HS-27A (cell line): ENCODE measurements at places on chromosomes 3 and 15.

DNA sequence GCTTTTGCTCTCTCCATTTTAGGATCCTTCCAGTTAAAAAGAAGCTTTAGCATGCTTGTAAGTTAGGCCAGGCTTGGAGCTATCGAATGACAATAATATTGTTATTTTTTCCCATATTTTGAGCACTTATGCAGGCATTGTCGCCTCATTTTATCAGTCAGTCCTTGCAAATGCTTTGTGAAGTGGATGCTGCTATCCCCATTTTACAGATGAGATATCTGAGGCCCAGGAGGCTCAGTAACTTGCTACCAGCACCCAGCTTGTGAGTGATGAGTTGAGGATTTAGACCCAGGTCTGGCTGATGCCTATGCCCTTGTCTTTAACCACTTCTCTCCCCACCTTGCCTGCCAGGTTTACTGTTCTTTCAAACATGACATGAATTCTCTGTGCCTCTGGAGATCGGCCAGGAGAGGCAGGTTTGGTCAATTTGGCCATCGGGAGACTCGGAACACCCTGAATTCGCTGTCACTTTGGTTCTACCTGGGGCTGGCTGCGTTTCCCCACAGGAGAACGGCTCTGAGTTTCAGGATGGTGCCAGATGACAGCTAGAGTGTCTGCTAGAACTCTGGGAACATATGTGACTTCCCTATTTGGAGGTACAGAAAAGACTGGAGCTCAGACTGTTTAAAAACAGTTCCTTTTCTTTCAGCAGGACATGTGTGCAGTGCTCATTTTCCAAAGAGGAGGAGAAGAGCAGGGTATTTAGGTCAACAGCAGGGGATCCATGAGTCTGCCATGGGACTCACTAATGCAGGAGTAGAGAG, 25.5 kb upstream of the ZNF710 start:
- DNase-seq, result no peak

GRCh38 chr3:155323063-155323666, 29.7 kb upstream of the STRIT1 start:
- DNase-seq, result peak; percentile 58

DNA sequence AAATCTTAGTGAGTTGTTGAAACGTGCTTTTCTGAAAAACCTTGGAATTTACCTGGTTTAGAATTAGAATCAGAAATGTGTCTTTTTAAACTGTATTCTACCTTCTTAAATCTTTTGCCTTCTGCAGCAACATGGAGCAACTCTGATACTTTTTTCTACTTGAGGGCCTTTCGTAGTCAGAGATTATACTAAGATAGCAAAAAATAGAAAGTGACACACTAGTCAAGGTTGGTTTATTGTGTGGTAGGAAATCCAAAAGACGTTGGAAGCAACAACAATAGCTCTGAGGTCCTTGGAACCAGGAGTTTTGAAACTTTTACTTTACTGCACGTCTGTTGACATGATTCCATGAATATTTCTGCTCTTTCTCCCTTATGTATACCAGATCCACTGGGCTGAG, 294.9 kb downstream of the LPP start:
- no peak for DNase-seq

DNA sequence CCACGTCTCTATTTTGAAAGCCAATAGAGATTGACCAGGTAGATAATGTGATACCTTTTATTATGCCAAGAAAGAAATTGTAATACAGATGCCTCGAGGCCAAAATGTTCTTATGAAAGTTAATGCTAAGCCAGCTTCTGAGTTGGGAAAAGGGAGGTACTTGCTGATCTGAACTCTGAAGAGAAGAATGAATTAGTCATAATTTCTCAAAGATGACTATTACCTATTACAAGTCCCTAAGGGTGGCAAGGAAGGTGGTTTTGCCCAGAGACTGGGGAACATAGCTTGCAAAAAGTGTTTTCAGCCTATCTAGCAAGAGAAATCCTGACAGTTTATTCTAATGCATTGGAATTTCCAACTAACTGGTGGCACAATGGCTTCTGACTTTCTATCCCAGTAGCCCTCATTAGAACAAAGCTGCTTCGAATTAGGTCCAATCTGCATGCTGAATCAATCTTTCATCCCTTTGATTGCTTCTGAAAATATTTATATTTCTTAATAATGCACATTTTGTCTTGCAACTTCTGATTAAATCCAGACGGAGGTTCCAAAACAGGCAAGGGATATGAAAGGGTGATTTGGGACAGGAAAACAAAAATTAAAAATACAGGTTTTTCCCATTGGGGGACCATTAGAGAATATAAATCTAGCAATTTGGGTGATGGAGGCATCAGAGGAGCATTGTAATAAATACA, 17.7 kb upstream of the NR2F2 start:
- no peak for DNase-seq

GRCh38 chr15:93330912-93331544, 242.0 kb upstream of the RGMA start:
- DNase-seq, result no peak

- DNase-seq, result no peak
Observed at GRCh38 chr3:76859596-76859995, 180.3 kb upstream of the ROBO2 start.

DNA sequence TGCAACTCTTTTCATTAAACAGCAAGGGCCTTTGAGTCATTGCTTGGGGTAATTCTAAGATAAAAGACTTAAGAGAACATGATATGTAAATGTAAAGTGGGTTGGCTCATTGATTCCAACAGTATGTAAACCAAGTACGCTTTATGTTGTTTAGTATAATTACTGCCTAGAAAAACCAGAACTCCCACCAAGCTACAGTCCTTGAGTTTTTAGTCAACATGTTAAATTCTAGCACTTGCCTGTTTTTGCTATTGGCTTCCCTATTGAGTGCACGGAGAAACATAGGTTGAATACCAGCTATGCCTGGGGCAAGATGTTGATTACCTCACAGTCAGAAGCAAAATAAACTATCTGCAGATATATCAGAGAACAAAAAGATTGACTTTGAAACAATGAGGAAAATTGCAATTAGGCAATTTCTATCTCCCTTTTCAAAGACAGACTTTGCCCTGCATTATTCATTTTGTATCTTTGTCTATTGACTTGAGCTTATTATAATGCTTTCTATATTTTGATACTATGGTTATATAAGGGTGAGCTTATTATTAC, 179.3 kb downstream of the ZPLD1 start:
- DNase-seq, result no peak

DNA sequence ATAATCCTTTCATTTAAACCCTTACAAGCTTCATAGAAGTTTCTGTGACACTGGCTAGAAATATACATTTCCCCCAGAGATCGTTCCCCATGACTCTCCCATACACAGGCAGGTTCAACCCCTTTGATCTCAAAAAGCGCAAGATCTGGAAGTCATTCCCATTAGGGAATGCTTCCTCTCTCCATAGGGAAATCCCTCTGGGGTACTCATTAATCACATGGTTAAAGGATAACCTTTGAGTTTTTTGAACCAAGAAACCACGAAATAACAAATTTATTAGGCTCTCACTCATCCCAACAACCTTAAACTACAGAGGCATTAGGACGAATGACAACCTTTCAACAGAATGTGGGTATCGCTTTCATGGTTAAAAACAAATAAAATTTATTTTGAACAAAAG, 211.9 kb upstream of the PRICKLE2 start:
- no peak for DNase-seq

DNA sequence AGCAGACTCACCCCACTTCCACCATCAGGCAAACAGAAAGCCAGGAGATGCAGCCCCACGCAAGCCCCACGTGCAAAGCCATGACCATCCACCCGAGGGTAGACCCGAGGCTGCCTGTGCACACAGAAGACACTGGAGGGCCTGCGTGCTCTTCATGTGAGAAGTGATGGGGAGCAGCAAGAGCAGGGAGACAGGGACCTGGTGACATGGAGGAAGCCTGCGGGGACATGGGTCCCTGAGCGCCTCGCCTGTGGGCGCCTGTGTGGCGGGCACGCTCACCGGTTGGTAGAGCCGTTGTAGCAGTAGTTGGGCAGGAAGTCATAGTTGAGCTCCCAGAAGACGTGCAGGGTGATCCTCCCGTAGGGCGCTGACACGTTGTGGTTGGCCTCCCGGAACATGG, 65.0 kb downstream of the NIPA2 start:
- DNase-seq, result no peak

GRCh38 chr3:39121621-39122020, 14.1 kb downstream of the TTC21A start:
- DNase-seq, result no peak

DNA sequence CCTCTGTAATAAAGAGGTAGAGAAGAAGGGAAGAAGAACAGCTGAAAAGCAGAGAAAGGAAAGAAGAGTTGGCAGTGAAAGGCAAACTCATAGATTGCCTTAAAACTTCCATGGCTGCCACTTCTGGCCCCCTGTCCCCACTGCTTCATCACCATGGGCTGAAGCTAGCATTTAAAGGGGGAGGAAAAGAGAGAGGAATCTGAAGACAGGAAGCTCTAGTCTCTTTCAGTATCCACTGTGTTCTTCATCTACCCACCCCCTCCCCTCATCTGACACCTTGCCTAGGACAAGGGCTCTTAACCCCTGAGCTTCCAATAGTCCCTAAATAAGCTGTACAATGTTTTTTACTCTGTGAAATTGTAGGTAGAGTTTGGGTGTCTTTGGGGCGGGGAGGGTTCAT, 60.6 kb downstream of the ALCAM start:
- DNase-seq, result no peak

DNA sequence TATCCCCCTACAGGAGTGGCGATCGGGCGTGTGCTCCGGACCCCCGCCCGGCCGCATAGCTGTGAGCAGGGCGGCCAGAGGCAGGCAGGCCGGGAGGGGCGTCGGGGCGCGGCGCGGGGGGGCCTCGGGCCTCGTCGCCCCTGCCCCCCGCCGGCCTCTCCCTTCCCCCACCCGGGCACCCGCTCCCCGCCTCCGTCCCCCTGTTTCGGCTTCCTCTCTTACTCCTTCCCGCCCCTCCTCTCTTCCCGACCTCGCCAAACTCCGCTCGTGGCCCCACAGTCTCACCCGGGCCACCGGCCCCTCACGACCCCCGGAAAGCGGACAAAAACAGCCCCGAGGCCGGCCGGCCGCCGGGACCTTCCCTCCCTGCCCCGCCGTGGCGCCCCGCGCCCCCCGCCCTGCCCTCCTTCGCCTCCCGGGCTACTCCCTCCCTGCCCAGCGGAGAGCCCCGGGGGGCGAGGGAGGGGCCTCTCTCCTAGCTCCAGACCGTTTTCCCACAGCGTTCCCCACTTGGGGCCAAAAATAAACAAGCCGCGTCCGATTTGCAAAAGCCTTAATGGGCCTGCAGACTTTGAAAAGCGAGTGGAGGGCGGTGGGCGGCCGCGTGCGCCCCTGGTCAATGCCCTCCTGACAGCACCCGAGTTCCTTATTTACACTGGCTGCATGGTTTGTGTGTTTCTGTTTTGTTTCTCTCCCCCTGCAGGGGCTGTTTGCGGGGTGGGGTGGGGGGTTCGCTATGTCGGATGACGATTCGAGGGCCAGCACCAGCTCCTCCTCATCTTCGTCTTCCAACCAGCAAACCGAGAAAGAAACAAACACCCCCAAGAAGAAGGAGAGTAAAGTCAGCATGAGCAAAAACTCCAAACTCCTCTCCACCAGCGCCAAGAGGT, 1.0 kb downstream of the UBE2E1 start:
- no peak for DNase-seq

DNA sequence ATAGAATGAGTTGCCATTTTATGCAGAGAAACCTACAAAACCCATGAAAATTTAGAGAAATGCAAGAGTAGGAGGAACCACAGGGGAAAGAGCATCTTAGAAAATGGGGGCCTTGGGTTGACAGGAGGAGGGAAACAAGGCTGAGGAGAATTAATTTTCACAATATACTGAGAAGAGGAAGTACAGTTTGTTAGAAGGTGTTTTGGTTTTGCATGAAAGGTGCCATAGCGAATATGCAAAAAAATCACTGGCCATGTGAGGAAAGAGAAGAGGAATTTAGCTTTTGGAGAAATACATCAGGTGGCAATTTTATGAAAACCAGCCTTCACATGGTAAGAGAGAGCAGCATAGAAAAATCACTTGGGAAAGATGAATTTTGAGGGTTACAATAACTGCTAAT, 413.9 kb upstream of the C2CD4B start:
- no peak for DNase-seq

DNA sequence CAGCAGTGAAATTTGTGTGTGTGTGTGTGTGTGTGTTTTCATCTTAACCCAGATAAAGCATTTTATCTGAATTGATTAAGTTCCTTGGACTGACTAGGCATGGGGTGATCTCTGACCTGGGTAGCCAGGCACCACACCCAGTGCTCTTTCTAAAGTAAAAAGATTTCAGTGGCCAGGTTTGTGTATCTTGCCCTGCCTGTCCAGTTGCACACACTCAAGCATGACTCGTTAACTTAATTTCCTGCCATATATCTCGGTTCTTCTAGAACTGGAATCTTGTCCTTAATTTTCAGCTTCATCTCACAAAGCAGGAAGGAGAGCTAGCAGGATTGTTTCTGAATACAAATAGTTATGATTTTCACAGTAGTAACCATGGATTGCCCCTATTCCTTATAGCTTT, 17.0 kb downstream of the TM4SF18 start:
- DNase-seq, result no peak

- no peak for DNase-seq
Observed at GRCh38 chr3:32872487-32873382, 54.9 kb downstream of the TRIM71 start.

DNA sequence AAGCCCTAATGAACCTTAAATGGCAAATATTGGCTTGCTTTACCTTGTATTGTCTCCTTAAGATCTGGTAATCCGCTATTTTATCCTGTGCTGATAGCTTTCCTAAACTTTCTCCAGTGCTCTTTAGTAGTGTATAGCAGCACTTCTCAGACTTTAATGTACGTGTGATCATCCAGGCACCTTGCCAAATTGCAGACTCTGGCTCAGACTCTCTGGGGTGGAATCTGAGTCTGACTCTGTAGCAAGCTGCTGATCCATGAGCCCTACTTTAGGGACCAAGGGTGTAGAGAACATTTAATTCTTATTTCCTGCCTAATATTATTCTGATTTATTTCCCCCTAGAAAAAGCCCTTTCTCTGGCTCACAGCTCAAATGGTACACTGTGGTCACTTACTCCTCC, 518.8 kb upstream of the ZNF385D start:
- DNase-seq, result peak; percentile 35

- no peak for DNase-seq
Observed at GRCh38 chr3:126063358-126063965, 20.5 kb downstream of the SLC41A3 start.

DNA sequence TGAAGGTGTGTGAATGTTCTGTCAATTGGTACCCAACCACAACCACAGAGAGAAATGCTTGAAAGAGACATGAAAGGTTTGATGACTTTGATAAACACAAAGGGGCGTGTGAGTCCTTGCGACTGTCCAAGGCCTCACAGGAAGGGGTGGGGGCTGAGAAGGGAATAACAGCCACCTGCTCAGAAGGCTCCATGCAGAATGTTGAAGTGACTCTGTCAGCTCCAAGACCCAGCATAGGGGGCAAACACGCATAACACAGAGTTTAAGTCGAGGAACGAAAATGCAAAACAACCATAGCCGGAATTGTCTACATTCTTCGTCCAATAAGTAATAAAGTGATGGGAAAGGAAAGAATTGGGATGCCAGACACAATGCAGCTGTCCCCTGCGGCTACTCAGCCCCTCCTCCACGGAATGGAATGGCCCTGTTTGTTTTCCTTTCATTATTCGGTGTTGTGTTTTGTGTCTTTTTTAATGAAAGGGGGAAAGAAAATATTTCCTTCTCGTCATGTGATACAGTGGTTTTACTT, 19.9 kb downstream of the TMEM212 start:
- no peak for DNase-seq
